D721Med (cell line): ENCODE measurements at places on chromosomes 3 and 15.

DNA sequence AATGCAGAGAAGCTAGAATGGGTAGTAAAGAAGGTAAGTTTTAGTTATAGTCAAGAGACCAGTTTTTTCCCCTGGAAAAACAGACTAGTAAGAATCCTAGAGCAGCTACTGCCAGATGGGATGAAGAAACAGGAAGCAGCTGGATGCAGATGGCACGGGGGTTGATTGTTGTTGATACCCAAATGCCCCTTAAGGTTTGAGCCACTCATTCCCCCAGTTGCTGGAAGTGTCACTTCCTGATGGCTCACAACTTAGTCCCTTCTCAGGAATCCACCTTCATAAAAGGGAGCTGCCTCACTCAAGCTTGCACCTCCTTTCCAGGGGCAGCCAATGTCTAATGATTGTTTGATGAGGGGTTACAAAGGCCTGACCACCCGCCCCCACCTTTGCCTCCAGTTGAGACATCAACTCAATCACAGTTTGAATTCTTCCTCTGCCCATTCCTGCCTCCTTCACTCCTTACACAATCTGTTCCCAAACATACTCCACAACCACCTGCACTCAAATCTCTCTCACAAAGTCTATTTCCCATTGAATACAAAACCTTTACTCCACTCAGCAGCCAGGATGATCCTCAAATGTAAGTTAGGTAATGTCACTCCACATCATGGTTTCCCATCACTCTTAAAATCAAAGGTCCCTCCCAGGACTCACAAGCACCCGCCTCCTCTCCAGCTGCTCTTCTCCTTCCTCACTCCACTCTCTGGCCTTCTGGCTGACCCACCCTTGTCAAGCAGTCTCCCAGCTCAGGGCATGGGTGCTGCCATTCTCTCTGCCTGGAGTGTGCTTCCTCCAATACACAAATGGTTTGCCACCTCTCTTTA is 450.1 kb upstream of the THBS1 start:
- DNase-seq = no peak

- no peak for DNase-seq
Observed at GRCh38 chr3:167723025-167723512, 11.6 kb downstream of the PDCD10 start.

- DNase-seq = no peak
Observed at GRCh38 chr3:140580746-140581145, 97.1 kb upstream of the TRIM42 start.

DNA sequence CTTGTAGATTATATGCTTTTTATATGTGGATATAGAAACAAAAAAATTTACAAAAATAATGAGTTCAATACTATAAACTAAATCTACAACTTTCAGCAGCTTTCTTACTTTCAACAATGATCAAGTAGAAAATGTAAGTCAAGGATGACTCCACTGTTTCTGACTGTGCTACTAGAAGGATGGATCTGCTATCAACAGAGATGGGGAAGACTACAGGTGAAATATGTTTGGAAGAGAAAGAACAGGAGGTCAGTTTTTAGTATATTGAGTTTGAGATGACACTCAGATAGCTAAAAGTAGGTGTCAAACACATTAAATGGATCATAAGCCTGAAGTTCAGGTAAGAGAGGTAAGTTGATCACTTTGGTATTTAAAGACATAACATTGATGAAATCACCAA is 107.5 kb downstream of the TBC1D5 start:
- no peak for DNase-seq

DNA sequence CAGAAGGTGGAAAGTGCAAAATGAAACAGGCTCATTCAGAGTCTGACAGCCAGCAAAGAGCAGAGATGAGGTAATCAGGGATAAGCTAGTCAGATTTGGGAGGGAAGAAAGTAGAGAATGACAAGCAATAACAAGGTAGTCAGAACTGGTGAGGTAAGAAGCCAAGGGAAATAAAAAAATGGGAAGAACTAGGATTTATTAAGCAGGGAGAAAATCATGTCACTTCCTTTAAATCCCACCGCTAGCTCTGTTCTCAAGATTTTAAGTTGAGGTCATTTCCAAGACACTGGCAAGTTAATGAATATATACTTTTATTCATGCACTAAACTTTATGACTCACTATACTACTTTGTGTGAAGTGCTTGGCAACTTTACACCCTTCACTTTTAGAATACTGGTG is 1106.8 kb downstream of the IGSF11 start:
- no peak for DNase-seq

GRCh38 chr3:180223268-180223667 is 186.5 kb upstream of the PEX5L start:
- DNase-seq = no peak
